ENCODE measurements at places on chromosomes 7 and 10.

DNA sequence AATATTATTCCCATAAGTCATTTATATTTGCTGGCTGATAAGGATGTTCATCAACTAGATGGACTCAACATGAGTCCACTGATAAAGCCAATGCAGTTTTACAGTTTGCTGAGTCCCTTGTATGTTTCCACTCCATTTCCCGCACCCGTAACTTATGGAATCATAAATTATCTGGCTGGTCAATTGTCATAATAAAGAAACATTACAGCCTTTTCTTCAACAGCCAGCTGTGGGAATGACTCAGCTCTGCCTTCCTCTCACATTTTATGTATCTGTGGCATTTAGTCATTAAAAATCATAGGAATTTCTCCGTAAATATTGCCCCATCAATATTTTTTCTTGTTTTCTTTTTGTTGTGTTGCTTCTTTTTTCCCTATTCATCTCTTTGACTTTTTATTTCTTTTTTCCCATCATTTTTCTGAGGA lies 22.3 kb upstream of the TMEM26 start:
- H3K27ac ChIP-seq: no peak overlapping the region
- H3K4me1 ChIP-seq: peaks cover 2% of the 10 kb centered on the region
- H3K27me3 ChIP-seq: no peaks in the 10 kb centered on the region
- no peaks in the 10 kb centered on the region for H3K36me3 ChIP-seq

- no peak overlapping the region for H3K4me3 ChIP-seq
- no peaks in the 10 kb centered on the region for H3K27me3 ChIP-seq
- no peaks in the 10 kb centered on the region for H3K4me1 ChIP-seq
- no peak overlapping the region for H3K27ac ChIP-seq
Measured at GRCh38 chr10:25852364-25852941, 81.6 kb upstream of the MYO3A start.

DNA sequence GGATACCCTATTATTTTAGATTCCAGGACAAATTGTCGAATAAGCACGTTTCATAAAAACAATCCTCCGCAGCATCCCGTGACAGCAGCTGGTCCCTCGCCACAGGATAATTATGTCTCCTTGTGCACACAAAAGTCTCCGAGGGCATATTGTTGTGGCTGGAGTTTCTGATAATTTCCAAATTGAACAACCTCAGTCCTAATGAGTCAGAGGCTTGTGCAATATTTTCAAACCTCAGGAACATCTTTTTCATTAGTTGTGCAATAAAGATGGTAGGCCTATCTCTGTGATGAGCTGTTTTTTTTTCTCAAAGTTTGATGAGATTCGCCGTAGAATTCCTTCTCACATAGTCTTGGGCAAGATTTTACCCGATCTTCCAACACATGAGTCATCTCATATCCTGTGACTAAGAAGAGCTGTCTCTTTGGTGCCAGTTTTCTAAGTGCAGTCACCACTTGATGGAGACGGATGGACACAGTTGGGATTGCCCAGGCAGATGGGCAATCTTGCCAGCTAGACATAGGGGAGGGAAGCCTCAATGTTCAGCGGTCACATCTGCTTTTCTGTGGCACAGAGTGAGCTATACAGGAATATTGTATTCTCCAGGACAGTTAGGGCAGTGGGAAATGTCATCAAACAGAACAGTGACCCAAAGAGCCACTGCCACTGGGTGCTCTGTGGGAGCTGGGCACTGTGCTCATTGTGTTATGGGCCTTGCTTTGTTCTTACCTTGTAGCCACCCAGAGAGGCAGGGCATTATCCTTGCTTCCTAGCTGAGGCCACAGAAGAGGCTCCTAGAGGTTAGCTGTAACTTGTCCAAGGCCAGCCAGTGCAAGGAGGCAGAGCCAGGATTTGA lies 7.8 kb downstream of the HTRA1 start:
- DNase-seq: peak; percentile 99
- H3K4me3 ChIP-seq: peak overlapping the region; percentile 49
- no peaks in the 10 kb centered on the region for H3K27me3 ChIP-seq
- H3K27ac ChIP-seq: peak overlapping the region; percentile 10
- peaks cover 3% of the 10 kb centered on the region for H3K36me3 ChIP-seq

DNA sequence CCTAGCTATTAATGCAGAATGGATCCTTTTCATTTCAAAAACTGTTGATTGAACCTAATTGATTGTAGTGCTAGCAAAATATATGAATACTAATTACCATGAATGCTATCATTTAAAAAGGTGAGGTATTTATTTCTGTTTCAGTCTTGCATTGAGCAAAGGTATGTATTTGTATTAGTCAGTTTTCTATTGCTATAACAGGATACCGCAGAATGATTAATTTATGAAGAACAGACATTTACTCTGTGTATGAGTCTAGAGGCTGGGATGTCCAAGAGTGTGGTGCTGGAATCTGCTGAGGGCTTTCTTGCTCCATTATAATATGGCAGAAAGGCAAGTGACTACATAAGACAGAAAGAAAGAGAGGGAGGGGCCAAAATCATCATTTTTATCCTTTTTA lies 199.2 kb downstream of the KIF20B start:
- no peak overlapping the region for H3K4me3 ChIP-seq
- H3K27ac ChIP-seq: no peak overlapping the region
- no peaks in the 10 kb centered on the region for H3K36me3 ChIP-seq
- no peaks in the 10 kb centered on the region for H3K4me1 ChIP-seq
- no peak for DNase-seq
- H3K27me3 ChIP-seq: no peaks in the 10 kb centered on the region

- no peaks in the 10 kb centered on the region for H3K27me3 ChIP-seq
- no peaks in the 10 kb centered on the region for H3K4me1 ChIP-seq
- no peak overlapping the region for H3K27ac ChIP-seq
- DNase-seq: no peak
- H3K4me3 ChIP-seq: no peak overlapping the region
Measured at GRCh38 chr7:69108097-69108496, 490.2 kb upstream of the AUTS2 start.

DNA sequence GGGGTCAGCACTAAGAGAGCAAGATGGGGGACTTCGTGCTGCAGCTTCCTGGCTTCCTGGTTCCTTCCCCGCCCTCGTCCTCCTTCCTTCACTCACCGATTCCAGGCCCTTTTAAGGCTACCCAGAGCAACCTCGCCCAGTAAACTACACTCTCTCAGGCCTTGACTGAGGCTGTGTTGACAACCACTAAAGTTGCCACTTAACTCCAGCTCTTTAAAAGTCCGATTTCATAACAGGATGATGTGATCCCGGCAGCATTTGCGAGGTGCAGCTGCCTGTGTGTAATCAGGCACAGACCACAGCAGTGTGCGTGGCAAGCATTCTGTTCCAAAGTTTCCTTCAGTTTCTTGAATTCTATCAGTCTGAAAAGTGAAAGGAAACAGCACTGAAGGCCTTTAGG lies 110.6 kb downstream of the RAB11FIP2 start:
- peak overlapping the region; percentile 17 for H3K4me3 ChIP-seq
- H3K27ac ChIP-seq: no peak overlapping the region
- H3K36me3 ChIP-seq: no peaks in the 10 kb centered on the region
- no peaks in the 10 kb centered on the region for H3K4me1 ChIP-seq

DNA sequence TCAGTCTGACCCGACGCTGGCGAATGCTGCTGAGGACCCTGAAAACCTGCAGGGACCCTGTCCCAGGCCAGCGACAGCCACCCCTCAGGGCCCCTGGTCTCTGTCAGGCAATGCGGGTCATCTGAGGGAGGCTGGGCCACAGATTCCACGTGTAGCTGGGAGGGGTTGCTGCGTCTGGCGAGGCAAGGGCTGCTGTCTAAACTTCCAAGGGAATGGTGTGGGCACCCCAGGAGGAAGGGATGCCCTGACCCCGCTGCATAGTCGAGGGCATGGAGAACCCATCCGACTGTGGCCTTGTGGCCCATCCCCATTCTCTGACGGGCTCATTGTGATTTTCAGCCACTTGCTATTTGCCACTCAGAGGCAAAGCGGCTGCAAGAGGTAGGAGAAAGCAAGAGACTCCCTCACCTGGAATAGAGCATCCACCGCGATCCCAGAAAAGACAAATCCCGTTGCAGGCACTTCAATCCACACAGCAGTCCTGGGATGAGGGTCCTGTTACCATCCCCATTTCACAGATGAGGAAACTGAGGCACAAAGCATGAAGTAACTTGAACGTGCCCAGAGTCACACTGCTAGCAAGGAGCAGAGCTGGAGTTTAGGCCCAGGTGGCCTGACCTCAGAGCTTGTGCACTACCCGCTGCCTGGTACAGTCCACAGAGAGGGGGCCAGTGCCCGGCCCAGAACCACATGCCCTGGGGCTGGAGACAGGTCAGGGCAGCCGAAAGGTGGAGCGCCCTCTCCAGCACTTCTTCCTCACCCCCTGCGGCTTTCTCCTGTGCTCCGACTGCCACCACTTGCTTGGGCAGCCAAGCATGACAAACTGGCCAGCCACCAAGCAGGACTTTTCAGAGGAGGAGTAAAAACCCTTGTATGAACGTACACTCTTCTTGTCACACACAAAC lies 163.8 kb upstream of the KLF14 start:
- no peaks in the 10 kb centered on the region for H3K27me3 ChIP-seq
- H3K4me1 ChIP-seq: peaks cover 53% of the 10 kb centered on the region
- peaks cover 88% of the 10 kb centered on the region for H3K36me3 ChIP-seq
- H3K4me3 ChIP-seq: peak overlapping the region; percentile 15
- DNase-seq: no peak

GRCh38 chr7:159166530-159166929 lies 21.9 kb upstream of the VIPR2 start:
- H3K27me3 ChIP-seq: no peaks in the 10 kb centered on the region
- no peaks in the 10 kb centered on the region for H3K36me3 ChIP-seq
- H3K27ac ChIP-seq: no peak overlapping the region
- H3K4me1 ChIP-seq: no peaks in the 10 kb centered on the region
- DNase-seq: no peak

DNA sequence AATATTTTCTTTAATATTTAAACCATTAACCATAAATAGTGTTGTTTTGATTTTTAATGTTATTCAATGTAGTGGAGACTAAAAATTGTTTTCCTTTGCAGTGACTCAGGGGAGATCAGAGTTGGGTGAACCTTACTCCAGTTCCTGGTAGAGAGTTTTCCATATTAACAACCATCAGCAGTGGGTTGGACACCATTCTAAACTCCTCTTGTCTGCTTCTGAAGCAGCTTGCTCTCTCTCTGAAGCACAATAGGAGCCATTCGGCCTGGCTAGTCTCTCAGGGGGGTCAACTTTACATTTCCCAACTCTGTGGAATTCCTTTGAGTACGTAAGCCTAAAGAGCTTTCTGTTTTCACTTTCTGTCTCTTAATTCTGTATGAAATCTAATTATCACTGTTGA lies 9.4 kb upstream of the NRG3 start:
- H3K27me3 ChIP-seq: no peaks in the 10 kb centered on the region
- no peak overlapping the region for H3K27ac ChIP-seq
- DNase-seq: peak; percentile 11
- no peak overlapping the region for H3K4me3 ChIP-seq
- H3K36me3 ChIP-seq: no peaks in the 10 kb centered on the region
- no peaks in the 10 kb centered on the region for H3K4me1 ChIP-seq

- H3K36me3 ChIP-seq: no peaks in the 10 kb centered on the region
- H3K4me1 ChIP-seq: peaks cover 2% of the 10 kb centered on the region
- H3K27ac ChIP-seq: no peak overlapping the region
- peaks cover 4% of the 10 kb centered on the region for H3K27me3 ChIP-seq
Measured at GRCh38 chr10:28489206-28489605, 43.7 kb upstream of the WAC start.

DNA sequence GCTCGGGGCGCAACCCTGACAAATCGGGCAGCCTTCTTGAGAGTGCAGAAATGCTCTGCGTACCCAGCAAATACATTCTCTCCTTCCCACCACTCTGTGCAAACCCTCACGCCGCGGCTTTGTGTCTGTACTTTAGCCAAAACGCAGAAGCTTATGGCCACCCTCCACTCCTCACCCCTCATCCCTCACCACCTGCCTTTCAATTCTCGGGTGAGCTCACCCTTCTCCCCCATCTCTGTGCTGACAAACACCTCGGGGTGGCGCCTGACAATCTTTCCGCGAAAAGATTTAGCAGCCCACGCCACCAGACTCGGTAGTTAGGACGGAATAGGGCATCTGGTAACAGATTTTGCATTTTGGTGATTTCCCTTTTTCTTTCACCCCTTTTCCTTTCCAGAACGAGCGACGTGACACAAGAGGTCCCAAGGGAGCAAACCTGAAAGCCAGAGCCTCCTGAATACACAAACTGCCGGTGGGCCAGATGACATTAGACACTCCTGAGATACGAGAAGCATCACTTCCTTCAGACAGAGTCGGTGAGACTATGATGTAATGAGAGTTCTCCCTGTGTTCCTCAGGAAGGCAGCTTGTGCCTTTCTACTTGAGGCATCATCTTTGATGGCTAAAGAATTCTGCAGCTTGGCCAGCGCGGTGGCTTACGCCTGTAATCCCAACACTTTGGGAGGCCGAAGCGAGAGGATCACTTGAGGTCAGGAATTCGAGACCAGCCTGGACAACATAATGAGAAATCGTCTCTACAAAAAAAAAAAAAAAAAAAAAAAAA lies 671 bp upstream of the ATAD1 start:
- H3K4me1 ChIP-seq: peaks cover 3% of the 10 kb centered on the region
- DNase-seq: peak; percentile 59
- H3K27ac ChIP-seq: peak overlapping the region; percentile 5

GRCh38 chr7:130273081-130273932 lies 6.6 kb downstream of the CPA2 start:
- peaks cover 6% of the 10 kb centered on the region for H3K4me1 ChIP-seq
- no peaks in the 10 kb centered on the region for H3K27me3 ChIP-seq
- DNase-seq: peak; percentile 88
- H3K4me3 ChIP-seq: no peak overlapping the region

- DNase-seq: no peak
- H3K27ac ChIP-seq: no peak overlapping the region
- H3K36me3 ChIP-seq: no peaks in the 10 kb centered on the region
- no peaks in the 10 kb centered on the region for H3K27me3 ChIP-seq
- peak overlapping the region; percentile 39 for H3K4me3 ChIP-seq
- no peaks in the 10 kb centered on the region for H3K4me1 ChIP-seq
Measured at GRCh38 chr10:50286996-50287803, 35.9 kb upstream of the ASAH2 start.

GRCh38 chr7:55148571-55148970 lies 129.8 kb downstream of the EGFR start:
- no peak overlapping the region for H3K27ac ChIP-seq
- no peak for DNase-seq
- H3K4me3 ChIP-seq: no peak overlapping the region
- H3K4me1 ChIP-seq: peaks cover 22% of the 10 kb centered on the region

DNA sequence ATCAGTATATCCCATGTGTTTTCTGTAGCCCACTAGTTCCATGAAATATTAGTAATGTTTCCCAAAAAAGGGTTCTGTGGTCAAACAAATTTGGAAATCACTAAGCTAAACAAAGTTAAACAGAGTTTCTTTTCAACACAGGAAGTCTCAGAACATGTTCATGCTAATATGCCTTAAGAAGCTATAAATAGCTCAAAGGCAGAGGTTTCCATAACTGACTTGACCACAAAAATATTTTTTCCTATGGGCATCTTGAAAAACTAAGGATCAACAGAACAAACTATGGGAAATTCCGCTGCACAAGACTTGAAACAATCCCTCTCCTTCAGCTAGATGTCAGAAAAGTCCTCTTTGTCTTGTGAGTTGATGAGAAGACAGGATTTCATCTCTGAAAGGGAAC lies 59.7 kb downstream of the SEM1 start:
- peak; percentile 61 for DNase-seq
- no peak overlapping the region for H3K4me3 ChIP-seq
- H3K4me1 ChIP-seq: no peaks in the 10 kb centered on the region
- no peaks in the 10 kb centered on the region for H3K27me3 ChIP-seq
- no peak overlapping the region for H3K27ac ChIP-seq

All from mesenchymal stem cell (in vitro differentiated cells and primary cell).